ENCODE measurements at places on chromosomes 1 and 21.

GRCh38 chr1:54781023-54781723 lies 16.9 kb upstream of the PARS2 start:
- no peak for DNase-seq

DNA sequence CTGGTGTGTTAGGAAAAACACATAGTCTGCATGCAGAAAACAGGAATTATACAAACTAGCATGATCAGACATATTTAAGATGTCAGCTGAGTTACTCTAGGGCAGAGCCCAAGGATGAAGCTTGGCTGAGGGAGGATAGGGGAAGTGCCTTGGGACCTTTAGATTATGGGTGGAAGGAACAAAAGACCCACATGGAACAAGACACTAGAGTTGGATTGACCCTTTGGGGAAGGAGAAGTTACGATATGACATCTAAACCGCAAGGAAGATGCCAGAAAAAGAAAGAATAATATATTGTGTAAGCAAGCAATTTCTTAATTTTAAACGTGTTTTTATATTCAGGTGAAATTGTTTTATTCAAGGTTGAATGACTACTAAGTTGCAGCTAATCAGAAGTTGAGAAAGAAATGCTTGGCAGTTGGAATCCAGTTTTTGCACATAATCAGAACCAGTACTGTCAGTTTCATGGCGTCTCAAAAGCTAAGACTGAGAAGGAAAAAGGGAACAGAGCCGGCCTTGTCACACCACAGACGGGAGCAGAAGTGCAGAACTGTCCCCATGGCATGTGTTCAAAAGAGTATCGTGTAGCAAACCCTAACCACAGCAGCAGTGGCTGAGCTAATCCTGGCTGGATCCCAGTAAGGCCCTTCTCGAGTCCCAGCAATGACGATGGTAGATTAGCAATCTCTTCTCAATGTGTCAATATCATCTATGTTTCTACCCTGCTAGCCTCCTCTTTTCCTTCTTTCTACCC lies 31.2 kb upstream of the IFNAR2 start:
- no peak for DNase-seq

- no peak for DNase-seq
Observed at GRCh38 chr1:20376880-20377494, 86.3 kb downstream of the VWA5B1 start.

DNA sequence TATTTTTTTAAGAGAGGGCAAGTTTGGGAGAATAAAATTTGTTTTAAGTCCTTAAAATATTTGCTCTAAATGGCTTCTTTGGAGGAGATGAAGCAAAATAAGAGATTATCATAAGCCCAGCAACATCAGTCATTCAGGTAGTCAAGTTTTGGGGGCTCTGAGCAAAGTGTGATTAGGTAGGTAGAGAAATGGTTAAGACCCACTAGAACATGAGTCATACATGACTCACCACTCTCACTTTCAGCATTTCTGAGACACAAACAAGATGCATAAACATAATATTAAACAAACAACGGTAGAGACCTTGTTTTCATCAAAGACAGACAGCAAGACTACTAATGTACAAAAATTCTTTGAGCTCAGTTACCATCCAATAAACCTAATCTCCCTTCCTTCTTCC lies 272.2 kb downstream of the LMO4 start:
- no peak for DNase-seq

DNA sequence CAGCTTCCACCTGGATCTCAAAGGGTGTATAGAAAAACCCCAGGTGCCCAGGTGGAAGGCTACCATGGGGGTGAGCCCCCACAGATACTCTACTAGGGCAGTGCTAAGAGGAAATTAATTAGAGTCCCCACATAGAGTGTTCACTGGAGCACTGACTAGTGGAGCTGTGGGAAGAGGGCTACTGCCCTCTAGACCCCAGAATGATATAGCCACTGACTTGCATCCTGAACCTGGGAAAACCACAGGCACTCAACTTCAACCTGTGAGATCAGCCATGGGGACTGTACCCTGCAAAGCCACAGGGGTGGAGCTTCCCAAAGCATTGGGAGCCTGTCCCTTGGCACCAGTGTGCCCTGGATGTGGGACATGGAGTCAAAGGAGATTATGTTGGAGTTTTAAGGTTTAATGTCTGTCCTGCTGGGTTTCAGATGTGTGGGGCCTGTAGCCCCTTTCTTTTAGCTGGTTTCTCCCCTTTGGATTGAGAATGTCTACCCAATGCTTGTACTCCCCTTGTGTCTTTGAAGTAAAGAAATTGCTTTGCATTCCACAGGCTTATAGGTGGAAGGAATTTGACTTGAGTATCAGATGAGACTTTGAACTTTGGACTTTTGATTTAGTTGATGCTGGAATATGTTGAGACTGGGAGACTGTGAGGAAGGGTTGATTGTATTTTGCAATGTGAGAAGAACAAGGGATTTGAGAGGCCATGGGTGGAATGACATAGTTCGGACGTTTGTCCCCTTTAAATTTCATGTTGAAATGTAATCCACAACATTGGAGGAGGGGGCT lies 31.8 kb upstream of the CDC14A start:
- DNase-seq: no peak
